ENCODE measurements at places on chromosomes 4 and X.

DNA sequence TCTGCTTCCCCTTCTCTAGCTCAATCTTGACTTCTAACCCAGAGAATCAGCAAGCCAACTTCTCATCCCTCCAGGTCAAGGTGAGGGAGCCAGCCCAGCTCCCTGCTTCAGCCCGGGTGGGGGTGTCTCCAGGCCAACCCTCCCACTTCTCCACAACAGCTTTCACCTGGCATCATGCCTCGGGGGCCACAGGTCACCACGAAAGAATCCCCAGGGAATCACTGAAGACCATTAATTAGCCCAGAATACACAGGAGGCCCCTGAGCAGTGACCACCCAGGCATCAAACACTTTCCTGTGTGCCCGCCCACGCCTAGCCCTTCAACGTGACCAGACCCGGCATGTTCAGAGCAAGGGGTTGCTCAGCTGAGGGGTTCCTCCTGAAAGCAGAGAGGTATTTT, 646.7 kb downstream of the BCOR start:
- no peak for DNase-seq

DNA sequence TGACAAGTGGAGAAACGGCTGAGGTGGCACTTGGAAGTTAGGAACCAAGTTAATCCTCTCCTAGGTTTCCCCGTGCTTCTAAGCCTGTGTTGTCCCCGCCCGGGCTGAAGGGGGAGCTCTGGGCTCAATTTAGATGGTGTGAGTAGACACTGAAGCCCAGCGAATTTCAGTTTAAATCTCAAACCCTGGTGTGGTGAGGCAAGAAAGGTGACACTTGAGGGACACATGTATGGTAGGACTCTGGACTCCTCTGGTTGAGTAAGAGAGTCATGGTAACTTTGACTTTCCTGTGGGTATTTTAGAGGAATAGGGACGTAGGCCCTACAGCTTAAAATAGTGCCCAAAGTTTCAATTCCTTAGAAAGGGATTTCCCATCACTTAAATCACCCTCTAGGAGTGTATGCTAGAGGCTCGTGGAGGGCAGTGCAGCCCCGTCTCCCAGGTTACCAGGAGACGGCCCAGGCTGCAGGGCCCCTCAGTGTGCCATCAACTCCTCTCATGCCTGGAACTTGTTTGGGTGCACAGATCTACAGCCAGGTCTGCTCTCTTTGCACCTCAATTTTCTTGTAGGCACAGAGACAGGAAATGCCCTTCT, 24.0 kb downstream of the HAND2 start:
- DNase-seq = peak; percentile 35

DNA sequence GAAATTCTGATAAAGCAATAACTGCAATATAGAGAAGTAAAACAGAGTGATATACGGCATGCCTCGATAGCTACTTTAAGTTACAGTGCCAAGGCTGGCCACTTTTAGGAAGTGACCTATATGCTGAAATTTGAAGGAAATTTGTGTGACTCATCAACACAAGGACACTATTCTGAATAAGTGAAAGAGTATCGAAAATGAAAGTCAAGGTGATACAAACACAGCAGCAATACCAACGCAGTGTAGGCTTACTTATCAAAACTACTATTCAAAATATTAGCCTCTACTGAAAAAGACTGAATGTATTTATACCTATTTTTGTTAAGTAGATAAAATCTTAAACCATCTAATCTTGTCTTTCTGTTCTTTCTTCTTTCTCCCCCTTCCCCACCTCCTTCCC, 459.9 kb upstream of the GNPDA2 start:
- no peak for DNase-seq

DNA sequence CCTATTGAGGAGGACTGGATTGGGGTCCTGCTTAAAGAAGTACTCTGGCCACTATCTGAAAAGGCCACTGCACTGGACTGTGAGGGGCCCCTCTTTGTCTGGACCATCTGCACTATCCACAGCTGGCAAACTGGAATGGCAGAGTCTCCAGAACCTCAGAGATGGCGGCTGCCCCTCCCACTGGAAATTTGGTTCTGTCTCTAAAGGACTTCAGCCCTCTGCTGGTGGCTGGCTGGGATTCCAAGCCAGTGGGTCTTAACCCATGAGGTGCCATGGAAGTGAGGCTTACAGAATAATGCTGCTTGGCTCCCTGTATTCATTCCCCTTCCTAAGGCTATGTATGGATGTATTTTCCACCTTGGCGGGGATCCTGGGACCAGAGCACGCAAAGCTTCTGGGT, 41.6 kb upstream of the CYLC1 start:
- DNase-seq = no peak

GRCh38 chr4:20288047-20288650, 36.4 kb downstream of the SLIT2 start:
- DNase-seq = no peak

GRCh38 chrX:110310896-110311295, 7.0 kb downstream of the AMMECR1 start:
- DNase-seq = peak; percentile 34

GRCh38 chrX:71228063-71228642, 5.1 kb downstream of the GJB1 start:
- DNase-seq = no peak

DNA sequence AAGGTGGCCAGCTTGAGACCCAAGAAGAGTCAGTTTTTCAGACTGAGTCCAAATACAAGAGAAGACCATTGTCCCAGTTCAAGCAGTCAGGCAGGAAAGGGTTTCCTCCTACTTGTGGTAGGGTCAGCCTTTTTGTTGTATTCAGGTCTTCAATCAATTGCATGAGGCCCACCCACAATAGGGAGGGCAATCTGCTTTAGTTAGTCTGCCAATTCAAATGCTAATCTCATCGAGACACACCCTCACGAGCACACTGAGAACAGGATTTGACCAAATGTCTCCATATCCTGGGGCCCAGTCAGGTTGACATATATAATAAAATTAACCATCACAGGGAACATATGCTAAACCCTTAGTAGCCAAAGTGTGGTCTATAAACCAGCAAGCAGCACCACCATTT, 75.3 kb upstream of the FRMPD3 start:
- no peak for DNase-seq

All from central memory CD4-positive, alpha-beta T cell (primary cell).